CD4-positive, CD25-positive, alpha-beta regulatory T cell (primary cell): ENCODE measurements at places on chromosomes 7 and 10. TPM values are rescaled to one million over a fixed set of nuclear protein-coding genes. Genes with fewer than 3 reads are reported as not detected.

FFAR4 gene
- not detected for total RNA-seq

NRP1 gene
- total RNA-seq = not detected

IGFBP3 gene
- 0.99 TPM for total RNA-seq

GRCh38 chr7:152462995-152463708, 27.3 kb upstream of the KMT2C start:
- DNase-seq = no peak

DNA sequence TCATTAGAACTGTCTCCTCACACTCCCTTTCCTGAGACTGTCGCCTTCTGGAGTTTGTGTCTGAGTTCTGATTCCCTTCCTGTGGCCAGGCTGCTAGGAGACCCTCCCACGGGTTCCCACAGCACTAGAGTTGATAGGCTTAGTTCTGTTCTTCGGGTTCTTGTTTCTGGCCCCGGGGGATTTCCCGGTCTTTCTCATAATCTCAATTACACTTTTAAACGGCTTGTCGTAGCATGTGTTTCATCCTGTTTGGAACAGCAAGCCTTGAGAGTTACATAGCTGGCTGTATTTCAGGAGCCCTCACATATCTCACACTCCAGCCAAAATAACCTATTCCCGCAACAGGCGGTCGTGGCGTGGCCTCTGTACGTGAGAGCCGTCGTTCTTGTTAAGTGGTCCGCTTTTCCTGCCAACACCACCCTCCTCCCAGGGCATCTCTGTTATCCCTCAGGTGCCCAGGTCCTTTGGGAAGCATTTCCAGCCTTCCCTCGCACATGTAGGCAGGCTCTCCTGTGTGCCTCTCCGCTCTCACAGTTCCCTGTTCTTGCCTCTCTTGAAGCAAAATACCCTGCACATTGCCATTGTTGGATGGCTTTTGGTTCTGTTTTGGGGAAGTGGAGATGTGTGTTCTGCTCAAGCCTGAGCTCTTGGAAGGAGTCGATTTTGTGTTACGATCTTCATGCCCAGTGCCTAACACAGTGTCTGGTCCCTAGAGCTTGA, 46.0 kb downstream of the CDC123 start:
- DNase-seq = peak; percentile 27

DNA sequence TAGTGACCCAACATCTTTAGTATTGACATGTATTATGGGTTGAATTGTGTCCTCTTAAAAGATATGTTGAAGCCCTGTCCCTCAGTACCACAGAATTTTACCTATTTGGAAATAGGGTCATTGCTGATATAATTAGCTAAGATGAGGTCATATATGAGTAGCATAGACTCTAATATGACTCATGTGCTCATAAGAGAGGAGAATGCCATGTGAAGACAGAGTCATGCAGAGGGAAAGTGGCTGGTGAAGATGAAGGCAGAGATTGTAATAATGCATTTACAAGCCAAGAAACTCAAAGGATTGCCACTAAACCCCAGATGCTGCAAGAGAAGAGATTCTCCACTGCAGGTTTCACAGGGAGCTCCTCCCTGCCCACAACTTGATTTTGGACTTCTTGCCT, 496.4 kb downstream of the KIF20B start:
- DNase-seq = no peak

DNA sequence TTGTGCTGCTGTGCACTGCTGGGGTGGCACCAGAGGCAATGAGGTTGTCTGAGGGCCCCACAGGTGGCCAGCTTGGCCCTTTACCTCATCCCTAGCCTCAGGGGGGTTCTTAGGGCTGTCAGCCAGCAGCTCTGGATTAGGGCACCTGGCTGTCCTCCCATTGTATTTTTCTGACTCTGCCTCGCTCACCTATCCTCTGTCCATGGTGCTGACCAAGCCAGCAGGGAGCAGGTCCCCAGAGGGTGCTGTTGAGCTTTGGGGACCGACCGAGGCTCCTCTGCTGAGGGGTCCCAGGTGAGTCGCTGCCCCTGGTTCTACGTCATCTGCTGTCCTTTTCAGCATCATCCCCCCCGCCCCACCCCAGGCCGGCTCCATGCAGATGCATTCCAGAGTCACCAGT, 32.1 kb upstream of the ZNF735 start:
- DNase-seq = no peak

DNA sequence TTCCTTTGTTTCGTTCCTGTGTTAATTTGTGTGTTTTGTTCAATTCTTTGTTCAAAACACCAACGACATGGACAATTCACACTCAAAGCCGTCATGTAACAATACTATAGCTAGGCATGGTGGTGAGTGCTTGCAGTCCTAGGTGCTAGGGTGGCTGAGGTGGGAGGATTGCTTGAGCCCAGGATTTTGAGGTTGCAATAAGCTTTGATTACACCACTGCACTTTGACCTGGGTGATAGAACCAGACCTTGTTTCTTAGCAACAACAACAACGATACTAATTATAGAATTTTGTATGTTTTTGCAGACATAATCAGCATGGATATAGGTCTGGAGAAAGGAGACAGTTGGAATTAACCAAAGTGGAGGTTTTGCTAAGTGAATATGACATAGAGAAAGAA, 936.2 kb downstream of the PCDH15 start:
- DNase-seq = no peak

DNA sequence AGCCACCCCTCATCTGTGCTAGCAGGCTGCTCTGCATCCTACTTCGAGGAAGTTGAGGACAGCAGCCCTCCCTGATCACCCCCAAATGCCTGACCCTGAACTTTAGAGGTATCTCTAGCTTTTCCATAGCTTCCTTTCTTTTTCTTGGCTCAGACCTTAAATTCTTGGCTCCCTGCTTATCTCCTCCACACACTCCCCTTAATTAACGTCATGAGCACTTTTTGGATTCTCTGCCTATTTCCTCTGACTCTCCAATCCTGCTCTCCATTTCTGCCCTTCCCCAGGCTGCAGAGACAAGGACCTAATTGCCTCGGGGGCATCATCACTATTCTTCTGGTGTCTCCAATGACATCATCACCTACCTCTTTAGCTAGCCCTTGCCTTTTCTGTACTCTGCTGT, 40.8 kb upstream of the SEC61G start:
- DNase-seq = no peak

GRCh38 chr10:24360282-24361127, 151.6 kb downstream of the KIAA1217 start:
- DNase-seq = peak; percentile 27

DNA sequence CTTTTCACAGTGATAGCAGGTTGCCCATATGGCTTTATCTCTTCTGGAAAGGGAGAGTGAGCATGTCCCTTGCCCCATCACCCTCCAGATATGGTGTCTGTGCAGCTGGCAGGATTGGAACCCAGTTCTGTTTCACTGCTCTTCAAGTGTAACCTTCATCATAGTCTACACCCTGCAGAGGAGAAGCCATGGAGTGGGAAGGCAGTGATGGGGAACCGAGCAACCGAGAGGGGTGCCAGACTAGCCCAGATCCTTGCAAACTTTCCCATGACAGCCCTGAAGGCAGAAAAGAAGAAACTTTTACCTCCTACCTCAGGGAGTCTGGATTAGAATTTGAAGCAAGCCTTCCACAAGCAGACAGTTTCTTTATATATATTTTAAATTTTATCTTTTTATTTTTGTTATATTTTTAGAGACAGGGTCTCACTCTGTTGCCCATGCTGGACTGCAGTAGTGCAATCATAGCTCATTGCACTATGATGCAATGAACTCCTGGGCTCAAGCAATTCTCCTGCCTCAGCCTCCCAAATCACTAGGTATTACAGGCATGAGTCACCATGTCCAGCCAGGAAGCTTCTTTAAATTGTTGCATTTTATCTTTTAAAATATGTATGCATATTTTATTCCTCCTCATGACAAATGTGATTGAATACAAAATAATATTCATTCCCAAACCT, 133.3 kb downstream of the KCNMA1 start:
- DNase-seq = no peak

DNA sequence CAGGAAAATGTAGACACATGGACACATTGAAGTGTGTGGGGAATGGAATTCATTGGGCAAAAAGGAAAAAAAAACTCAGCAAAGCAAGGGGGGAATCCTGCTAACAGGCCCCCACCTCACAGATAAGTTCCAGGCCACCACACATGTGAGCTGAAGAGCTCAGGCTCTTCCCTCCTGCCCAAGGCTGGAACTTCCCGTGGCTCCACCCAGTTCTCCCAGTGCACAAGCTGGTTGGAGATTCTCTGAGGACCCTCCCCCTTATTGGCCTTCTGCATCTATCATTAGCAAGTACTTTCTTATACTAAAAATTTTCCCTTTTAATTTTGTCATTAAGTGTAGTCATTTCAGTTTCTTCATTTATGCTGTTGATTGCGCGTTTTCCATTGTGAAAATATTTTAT, 190.8 kb downstream of the CCSER2 start:
- DNase-seq = no peak

DNA sequence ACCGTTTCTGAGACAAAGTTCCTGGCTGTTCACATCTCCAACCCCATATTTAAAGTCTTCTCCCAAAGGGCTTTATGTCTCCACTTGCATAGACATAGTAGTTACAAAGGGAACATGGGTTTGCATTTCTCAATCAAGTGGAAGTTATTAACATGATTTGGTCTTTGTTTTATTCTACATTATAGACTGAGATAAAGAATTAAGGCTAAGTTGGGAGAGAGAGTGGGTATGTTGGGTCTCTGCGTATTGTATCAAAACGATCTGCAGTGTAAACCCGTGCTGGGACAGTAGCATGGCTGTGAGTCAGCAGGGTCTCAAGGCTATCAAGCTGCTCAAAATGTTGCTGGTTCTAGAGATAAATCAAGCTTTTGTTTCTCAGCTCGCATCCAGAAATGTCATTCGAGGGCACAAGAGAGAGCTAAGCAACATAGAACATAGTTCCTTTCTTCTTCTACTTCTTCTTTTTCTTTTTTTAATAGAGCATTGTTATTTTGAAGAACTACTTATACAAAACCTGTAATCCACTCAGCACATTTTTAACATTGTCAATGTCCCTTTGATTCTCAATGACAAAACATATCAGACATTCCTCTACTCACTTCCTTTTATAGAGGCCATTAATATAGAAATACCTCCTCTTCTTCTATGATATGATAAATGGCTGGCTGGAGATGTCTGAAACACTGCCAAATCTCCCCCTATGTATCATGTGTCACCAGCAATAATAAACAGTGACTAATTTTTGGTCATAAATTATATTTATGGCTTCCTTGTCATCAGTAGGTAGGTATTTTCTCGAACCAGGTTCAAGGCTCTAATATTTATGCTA, 34.5 kb upstream of the RHOBTB1 start:
- DNase-seq = no peak
